ENCODE measurements at places on chromosomes 5 and 9.

DNA sequence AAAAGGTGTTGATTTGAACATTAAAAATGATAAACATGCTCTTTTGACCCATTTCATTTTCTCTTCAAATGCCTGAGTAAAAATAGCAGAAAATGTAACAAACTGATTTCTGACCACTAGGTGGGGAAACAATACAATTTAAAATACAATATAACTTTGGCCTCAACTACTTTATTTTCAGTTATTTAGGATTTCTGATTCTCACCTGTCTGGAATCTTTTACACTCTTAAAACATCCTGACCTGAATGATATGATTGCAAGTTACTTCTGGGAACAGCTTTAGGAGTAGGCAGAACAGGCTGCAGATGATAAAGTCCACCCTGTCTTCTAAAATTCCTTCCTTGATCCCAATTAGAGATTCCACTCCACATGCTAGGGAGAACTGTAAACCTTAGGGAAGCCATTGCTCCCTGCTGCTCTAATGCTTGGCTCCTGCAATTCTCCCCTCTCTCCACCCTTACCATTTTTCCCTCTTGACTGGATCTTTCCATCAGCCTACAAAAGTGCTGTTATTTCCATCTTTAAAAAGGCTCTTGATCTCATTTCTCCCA lies 70.3 kb downstream of the FYB1 start:
- no peak for DNase-seq

- DNase-seq = no peak
These were observed 1.7 kb downstream of the CNOT8 start for GRCh38 chr5:154860123-154860522.

- DNase-seq = no peak
These were observed 48.2 kb upstream of the GARNL3 start for GRCh38 chr9:127216210-127216887.

GRCh38 chr5:6469836-6470235 lies 21.2 kb downstream of the UBE2QL1 start:
- DNase-seq = no peak

GRCh38 chr9:132087438-132088030 lies 7.9 kb upstream of the MED27 start:
- no peak for DNase-seq

GRCh38 chr5:181185560-181185959 lies 19.4 kb downstream of the TRIM7 start:
- no peak for DNase-seq

Data from stimulated activated CD8-positive, alpha-beta memory T cell treated with anti-CD3 and anti-CD28 coated beads, Interleukin-2, amount 100 ng/mL, for 1 hour (primary cell).